RWPE1 (cell line): ENCODE measurements at places on chromosomes 12 and 14.
A peak's percentile ranks its signal among the peaks of the same experiment; 100 is the strongest.

GRCh38 chr12:113142173-113142885 is 6.8 kb upstream of the RASAL1 start:
- DNase-seq, result no peak

DNA sequence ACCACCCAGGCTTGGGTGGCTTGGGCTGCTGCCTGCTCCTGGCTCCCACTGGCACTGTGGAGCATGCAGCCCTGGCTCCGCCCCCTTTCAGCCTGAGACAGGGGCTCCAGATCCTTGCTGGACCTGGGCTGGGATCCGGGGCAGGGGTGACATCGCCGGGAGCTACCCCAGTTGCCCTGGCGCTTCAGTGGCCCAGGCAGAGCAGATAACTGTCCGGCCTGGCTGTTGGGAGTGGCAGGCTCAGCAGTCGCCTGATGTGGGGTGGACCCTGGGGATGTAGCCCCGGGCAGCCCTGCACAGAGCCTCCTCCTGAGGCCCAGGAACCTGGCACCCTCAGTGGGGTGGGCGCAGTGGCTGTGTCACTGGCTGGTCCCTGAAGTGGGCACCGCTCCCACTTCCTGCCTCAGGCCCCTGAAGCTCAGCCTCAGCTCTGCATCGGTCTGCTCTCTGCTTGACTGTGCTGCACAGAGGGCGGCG is 57.9 kb downstream of the FUT8 start:
- no peak for DNase-seq

DNA sequence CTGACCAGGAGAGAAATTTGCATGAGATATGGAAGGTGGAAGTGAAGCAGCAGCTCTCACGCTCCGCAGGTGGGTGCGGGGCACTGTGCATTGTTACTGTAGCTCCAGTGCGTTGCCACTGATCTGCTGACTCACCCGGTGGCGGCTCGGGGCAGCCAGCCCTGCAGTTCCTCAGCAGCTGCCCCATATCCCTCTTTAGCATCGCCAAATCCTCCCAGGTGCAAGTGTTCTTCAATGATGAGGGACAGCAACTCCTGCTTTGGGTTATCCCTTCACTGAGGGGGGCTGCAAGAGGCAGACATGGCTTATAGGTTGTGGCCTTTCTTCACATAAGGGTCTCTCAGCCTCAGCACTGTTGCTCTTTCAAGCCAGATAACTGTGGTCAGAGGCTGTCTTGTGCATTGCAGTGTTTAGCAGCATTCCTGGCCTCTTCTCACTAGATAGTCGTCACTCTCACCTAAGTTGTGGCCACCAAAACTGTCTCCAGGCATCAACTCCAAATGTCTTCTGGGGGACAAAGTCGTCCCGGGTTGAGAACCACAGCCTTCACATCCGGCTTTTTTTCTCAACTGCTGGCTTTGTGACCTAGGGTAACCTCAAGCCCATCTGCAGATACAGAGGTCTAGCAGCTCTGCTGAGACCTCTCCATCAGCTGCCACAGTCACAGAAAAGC is 180.8 kb downstream of the EFCAB11 start:
- peak; percentile 34 for DNase-seq

DNA sequence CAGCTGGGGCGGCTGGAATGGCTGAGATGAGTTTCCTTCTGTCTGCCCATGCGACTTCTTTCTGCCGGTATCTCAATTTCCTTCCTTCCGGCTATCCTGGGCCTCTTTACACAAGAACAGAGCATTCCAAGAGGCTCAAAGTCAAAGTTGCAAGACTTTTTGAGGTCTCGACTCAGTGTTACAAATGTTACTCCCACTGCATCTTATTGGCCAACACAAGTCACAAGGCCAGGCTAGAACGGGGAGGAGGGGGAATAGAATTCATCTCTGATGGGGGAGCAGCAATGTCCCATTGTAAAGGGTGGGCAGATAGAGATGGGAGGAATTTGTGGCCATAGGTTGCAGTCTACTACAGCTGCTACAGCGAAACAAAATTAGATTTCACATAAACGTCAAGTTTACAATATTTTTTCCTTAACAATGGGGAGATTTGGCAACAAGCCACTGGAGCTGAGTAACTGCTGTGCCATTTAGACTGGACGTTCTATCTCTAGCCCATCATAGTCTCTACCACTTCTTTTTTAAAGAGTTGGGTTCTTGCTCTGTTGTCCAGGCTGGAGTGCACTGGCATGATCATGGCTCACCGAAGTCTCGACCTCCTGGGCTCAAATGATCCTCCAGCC is 9.5 kb upstream of the NYNRIN start:
- DNase-seq, result no peak

- DNase-seq, result peak; percentile 17
Observed at GRCh38 chr12:29073631-29074239, 75.3 kb upstream of the FAR2 start.

GRCh38 chr12:117450209-117450608 is 88.8 kb upstream of the NOS1 start:
- DNase-seq, result no peak

- no peak for DNase-seq
Observed at GRCh38 chr12:88419794-88420193, 160.5 kb downstream of the KITLG start.

GRCh38 chr14:74549588-74549987 is 56.0 kb downstream of the ISCA2 start:
- peak; percentile 49 for DNase-seq

DNA sequence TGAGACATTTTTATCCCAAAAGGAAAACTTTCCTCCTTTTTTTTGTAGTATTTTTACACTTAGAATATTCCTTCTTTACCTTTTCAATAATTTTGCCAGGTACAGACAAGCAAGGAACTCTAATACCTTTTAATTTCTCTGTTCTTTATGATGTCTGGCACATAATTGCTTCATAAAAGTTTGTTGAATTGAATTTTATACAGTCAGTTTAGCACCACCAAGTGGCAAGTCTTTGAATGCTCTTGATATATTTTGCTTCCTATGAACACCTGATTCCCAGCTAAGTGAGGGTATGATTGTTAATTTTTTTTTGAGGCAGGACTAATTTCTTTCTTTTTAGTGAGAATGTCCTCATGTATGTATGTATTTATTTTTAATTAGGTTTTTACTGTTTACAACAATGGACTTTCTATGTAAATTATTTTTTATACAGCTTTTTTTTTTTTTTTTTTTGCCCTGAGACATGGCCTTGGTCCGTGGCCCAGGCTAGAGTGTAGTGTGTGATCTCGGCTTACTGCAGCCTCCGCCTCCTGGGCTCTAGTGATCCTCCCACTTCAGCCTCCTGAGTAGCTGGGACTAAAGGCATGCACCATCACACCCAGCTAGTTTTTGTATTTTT is 6.9 kb downstream of the TBC1D15 start:
- peak; percentile 28 for DNase-seq
